ENCODE measurements at places on chromosomes 7 and 10.

DNA sequence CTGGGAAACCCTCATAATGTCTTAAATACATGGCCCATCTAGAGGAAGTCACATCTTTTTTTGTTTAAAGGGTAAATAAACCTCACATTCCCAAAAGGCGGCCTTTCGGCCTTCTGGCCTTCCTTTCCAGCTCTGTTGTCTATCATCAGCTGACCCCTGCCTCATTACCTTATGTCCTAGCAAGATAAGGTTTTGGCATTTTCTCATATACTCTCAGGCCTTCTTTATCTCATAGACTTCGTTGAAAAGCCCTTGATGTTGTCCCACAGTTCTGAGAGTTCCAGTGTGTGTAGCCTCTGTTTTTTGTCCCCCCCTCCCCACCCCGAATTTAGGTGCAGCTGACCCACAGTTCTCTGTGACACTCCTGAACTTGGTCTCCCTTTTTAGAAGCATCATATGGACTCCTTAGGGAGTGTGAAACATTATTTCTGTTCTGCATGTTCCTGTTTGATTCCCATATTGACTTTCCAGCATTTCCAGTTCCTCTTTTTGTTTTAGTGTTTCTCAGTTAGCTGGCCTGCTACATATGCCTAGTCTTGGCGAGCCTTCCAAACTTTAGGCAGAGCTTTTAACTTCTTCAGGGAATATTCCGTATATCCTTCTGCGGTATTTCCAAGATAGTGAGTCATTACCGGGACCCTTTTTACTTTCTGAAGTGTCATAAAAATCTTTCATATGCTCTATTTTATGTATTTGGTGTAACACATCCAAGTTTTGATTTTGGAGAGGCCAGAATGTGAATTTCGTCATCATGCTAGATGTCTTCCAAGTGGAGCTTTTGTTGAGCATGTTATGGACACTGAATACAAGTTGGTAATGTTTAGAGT, 138.5 kb downstream of the LRRC4 start:
- no peak for DNase-seq

DNA sequence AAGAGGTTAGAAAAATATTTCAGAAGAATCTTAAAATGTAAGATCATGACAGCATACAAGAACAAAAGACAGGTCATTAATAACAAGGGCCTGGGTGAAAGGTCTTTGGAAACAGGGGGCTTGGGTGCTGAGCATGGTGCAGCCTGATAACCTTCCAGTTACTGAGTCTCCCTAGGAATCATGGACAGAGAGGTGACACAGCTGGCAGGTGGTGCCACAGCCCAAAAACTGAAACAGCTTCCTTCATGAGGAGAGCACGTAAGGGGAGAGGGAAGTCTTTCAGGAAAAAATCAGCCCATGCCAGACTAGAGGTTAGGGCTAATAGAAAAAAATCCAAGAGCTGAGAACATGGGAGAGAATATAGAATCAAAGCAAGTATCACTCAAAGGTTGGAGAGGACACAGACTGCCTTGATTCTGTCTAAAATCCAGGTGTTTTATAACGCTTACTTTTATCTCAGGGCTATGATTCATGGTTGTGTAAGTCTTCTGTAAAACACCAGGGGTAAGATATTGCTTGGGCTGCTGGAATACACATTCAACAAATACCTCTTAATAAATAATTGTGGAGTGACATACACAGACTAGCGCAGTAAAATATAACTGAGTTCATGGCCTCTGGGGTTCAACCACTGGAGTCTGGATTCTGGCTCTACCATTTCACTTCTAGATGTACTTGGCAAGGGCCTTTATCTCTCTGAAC, 88.1 kb downstream of the SEMA3C start:
- no peak for DNase-seq

DNA sequence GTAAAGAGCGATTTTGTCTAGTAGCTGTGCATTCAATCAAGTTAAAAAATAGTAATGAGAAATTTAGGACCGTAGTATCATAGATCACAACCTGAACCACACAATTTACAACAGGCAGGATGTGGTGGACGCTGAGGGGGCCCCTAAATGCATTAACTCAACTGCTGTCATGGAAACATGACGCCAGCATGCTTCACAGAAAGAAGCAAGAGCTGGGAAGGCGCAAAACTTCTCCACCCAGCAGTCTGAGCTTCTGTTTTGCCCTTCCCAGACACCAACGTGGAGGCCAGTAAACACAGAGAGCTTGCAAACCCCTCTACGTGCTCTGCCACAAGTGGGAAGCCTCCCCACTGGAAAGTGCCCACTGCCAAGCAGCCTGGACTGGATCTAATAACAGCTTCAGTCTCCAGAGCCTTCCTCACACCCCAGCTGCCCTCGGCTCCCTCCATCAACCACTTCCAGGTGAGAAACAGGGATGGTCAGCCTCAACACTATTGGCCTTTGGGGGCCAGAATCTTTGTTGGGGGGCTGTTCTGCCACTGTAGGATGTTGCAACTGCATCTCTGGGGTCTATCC, 151.8 kb downstream of the SFMBT2 start:
- DNase-seq = peak; percentile 50

- DNase-seq = no peak
These were observed 124.9 kb downstream of the SND1 start for GRCh38 chr7:127776776-127777386.

DNA sequence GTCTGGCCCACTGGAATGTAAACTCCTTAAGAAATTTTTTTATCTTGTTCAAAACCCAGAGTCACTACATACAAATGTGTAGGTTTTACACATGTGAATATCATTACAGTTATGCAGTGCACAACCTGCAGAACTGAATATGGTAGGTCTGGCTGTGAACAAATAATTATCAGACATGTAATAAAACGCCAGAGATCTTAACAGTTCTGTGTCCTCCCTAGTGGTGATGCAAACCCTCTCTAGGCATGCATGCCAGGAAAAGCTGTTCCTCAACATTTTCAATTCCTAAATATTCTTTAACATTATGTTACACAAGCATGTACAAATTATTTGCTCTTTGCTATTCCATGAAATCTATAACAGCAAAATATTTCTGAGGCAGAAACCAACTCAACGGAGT, 124.6 kb downstream of the IMMP2L start:
- DNase-seq = no peak

GRCh38 chr10:68046642-68047041, 28.4 kb downstream of the HERC4 start:
- DNase-seq = no peak

DNA sequence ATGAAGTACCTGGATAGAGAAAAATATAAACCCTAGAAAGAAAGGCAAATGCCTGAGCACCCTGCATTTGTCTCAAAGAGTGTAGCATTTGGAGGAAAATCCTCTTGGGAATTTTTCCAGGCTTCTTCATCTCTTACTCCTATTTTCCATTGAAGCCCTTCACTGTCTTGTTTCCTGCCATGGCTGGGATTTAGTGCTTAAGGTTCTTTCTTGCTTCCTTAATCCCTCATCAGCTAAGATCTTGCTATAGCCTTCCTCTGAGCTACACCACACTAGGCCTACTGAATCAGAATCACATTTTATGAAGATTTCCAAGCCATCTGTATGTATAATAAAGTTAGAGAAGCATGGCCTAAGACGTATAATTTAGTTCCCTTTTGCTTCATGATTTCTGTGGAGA, 97.5 kb upstream of the PHYHIPL start:
- no peak for DNase-seq

- no peak for DNase-seq
These were observed 30.2 kb upstream of the ARHGAP12 start for GRCh38 chr10:31958856-31959255.

- no peak for DNase-seq
These were observed 110.9 kb downstream of the SGMS1 start for GRCh38 chr10:50512743-50513416.

Measured in activated CD8-positive, alpha-beta memory T cell treated with anti-CD3 and anti-CD28 coated beads for 4 hours (primary cell).